ENCODE measurements at places on chromosomes 4 and X.

DNA sequence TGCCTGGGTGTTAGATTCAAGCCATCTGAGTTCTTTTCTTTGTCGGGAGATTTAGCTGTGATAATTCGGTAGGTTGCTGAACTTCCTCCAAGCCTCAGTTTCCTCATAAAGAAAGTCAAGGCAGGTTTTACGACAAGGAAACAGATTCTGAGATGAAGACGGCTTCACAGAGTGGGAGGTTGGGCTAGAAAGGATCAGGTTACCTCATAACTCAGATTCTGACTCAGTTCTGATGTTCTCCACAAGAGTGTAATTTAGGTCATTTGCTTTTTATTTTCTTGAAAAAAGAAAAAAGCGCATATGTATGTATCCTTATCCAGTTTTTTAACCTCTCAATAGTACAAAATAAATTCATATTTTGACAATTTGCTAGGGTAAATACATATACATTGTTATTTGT lies 47.2 kb upstream of the ELOVL6 start:
- no peak for DNase-seq

DNA sequence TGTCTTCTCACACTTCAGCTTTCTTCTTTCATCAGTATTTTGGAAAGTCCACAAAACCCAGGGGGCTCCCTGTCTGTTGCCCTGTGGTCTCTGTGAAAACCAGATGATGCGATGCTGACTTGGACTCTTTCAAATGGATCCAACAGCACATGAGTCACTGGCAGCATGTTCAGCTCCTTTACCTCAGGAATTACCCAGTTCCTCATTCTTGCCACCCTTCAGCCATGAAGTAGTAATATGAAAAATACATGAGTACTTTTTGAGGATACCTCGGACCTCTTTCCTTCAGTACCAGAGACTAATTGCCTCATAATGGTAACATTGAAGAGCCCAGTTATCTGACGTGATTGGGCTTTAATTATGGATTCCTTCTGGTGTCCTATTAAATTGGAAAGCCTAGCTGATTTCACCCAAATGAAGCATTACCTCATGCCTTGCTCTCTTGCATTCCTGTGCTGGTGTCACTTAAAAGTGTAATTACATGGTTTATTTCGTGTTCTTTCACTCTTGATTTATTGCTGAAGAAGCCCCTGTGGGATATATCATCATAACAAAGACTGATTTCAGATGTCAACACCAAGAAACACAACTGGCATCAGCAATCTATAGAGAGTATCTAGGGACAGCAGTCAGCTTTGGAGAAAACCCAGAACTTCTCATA lies 63.4 kb downstream of the NFKB1 start:
- no peak for DNase-seq

- DNase-seq: peak; percentile 77
Observed at GRCh38 chr4:7103031-7103606, 35.3 kb upstream of the GRPEL1 start.

DNA sequence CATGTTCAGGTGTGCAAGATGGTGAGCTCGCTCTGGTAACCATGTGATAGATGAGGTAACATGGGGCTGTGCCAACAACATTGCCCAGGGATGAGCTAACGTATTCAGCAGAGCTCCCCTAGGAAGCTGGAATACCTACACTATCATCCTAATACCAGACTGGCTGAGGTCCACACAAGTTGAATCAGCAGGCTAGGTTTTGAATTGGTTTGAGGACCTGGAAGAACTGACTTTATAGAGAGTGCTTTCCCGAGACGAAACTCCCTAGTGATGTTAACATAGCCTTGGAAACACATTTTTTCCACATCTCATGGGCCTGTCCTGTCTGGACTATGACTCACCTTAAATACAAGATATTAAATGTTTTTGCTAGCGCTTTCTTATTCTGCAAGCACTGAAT lies 56.7 kb downstream of the IGFBP7 start:
- no peak for DNase-seq

Measured in HAP-1 (cell line).